ENCODE measurements at places on chromosomes 6 and 20.
A peak's percentile ranks its signal among the peaks of the same experiment; 100 is the strongest.

- no peak for DNase-seq
Observed at GRCh38 chr6:33189625-33190448, 2.4 kb downstream of the COL11A2 start.

GRCh38 chr6:83600459-83600858, 88.1 kb downstream of the PRSS35 start:
- DNase-seq, result no peak

GRCh38 chr20:45782890-45783289, 8.8 kb downstream of the WFDC3 start:
- no peak for DNase-seq

DNA sequence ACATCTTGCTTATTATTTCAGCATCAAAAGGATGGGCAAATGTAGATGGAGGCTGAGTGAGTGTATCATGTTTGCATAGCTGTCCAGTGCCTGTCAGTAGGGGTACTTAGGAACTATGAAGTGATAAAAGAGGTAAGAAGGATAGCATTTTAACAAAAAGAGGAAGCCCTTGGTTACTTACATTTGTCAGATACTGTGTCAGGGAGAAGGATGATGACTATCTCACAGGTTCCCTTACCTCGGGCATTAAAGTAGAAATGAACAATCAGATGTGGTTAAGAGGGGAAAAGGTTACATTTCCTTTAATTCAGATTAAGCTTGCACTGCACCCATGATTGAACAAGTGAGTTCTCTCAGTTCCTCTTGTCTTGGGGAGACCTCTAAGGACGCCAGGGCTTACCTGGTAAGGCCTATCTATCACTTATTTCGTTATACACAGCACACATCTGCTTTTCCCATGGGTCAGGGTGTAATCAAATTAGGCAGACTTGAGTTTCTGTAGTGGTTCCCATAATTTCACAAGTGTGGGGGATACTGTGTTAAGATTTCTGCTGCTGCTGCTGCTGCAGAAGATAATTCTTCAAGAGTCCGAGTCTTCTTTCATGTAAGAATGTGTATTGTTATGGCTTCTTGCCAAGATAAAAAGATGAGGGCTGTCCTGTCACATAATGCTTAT, 4.5 kb downstream of the FOXO3 start:
- no peak for DNase-seq

GRCh38 chr20:7981374-7981773, 38.2 kb downstream of the TMX4 start:
- DNase-seq, result no peak

DNA sequence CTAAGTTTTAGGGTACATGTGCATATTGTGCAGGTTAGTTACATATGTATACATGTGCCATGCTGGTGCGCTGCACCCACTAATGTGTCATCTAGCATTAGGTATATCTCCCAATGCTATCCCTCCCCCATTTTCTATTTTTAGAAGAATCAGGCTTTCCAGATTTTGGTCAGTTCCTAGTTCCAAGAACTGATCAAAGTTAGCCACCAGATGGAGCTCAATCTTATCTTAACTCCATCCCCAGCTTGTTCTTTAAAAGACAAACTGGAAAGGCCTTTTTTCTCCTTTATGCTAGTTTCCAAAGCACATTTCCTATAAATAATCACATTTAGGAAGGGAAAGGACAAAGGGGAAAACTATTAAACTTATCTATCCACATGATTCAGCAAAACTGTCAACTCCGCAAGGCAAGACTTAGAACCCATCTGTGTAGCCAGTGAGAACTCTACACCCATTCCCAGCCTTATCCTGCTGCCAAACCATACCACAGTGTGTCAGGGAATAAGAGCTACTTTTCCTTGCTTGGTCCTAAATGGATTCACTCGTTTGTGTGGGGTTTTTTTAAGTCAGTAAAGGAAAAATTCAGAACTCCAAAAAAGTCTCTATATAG, 22.8 kb upstream of the KHDC1 start:
- DNase-seq, result no peak

- peak; percentile 44 for DNase-seq
Observed at GRCh38 chr20:37356961-37357371, 11.0 kb downstream of the SRC start.

DNA sequence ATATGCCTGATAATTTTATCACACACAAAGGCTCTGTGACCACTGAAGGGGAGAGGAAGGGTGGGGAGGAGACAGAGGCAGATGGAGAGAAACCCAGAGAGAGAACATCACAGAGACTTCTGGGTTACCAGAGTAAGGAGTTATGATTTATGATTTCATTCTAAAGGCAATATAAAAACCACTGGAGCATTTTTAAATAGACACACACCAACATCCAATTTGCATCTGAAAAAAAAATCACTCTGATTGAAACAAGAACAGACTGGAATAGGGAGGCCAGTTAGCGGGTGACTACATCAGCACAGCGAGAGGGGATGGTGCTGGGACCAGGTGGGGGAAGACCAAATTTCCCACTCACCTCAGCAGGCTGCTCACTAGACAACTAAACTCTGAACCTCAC, 104.8 kb downstream of the AGPAT4 start:
- DNase-seq, result no peak

GRCh38 chr20:17904027-17904426, 64.6 kb downstream of the SNX5 start:
- DNase-seq, result no peak

DNA sequence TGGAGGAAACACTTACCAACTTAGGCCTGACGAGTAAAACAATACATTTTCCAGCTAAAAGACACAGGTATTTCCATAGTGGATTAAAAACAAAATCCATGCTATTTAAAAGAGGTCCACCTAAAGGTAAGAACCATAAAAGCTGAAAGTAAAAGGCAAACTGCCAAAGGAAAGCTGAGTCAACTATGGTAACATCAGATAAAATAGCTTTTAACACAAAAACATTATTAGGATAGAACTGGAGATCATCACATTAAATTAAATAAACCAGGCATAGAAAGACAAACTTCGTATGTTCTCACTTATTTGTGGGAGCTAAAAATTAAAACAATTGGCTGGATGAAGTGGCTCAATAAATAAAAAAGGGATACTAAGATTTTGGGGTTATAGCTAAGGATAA, 166.8 kb upstream of the SLC22A16 start:
- DNase-seq, result no peak

GRCh38 chr6:96898241-96898851, 655 bp upstream of the NDUFAF4 start:
- no peak for DNase-seq

- no peak for DNase-seq
Observed at GRCh38 chr6:106874481-106874880, 100.0 kb downstream of the CD24 start.

DNA sequence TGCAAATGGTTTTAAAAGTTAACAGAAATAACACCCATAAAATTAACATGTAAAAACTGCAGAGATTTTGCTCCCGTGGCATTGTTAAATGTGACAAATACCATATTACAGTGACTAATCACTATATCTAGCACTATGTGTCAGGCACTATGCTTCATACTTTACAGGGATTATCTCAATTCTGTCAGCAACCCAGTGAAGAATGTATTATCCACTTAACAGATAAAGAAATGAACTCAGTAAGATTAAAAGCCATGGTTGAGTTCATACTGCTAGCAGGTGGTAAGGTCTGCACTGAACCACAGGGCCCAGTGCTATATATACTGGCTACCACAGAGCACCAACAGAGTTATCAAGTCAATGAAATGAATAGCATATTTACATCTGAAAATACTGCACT, 65.4 kb downstream of the RWDD2A start:
- DNase-seq, result no peak

DNA sequence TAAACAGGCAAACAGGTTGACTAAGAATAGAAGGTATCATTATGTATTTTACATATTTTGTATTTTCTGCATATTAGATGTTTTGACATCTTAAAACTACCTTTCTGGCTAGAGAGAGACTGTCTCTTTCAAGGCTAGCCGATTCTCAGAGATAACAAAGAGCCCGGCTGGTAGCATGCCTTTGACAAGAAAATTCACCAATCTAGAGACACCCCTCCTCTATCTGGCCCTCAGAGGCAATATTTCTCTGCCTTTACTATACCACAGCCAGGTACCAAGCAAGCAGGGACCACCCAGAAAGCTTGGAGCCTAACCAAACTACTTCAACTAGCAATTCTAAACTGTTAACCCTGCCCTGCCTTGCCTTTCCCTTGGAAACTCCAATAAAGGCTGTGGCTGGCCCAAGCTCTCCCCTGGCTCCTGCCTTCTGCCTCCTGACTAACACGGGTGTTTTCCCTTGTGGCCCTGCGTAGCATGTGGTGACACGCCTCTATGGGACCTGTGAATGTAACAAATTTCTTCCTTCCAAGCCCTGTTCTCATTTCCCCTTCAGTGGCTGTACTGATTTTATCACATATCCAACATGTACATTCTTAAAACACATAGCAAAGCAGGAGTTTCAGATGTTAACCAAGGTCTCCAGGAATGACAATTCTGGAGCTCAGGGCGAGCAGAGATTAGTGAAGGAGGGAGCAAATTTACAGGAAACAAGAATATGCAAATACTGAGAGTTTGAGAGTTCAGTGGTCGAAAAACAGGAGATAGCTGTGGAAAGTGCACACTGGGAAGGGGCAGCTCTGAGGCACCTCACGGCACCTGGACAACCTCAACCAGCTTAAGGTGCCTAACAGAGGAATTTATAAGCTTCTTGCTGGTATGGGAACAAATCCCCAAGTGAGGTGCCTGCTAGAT, 120.8 kb downstream of the BACH2 start:
- DNase-seq, result no peak

- no peak for DNase-seq
Observed at GRCh38 chr6:162409741-162410691, 317.6 kb downstream of the PRKN start.

DNA sequence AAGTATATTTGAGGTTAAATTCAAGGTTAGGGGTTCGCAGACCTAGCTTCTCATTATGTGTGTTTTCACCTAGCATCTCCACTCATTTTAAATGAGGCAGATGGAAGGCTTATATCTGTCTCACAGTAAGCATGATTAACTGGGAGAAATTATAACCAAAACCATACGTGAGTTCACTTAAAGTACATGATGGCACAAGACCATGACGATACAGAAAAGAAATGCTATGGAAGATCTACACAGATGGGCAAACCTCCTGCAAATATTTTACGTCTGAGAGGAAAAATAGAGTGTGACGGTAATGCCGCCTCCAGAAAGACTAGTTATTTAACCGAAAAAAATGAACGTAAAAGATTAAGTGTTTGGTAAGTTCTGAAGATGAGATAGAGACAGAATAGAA, 337.8 kb downstream of the FARS2 start:
- no peak for DNase-seq

DNA sequence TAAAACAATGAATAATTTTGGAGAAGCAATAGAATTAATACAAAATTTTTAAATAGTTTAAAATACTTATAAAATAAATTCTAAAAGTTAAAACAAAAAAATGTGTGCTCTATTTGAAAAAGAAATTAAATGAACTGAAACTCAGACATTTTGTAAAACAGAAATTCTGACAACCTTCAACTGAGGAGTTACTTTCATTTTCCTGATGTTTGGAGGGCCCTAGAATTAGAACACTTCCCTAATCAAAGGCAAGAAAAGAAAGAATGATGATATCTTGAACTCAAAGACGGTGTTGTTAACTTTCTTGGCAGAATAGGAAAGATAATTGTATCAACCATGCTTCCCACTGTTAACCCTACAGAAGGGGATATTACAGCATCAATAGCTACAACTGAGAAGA, 27.9 kb downstream of the SNX14 start:
- DNase-seq, result no peak

GRCh38 chr6:133097208-133097607, 143.9 kb upstream of the EYA4 start:
- no peak for DNase-seq

GRCh38 chr6:108742041-108742440, 106.2 kb upstream of the ARMC2 start:
- DNase-seq, result no peak

DNA sequence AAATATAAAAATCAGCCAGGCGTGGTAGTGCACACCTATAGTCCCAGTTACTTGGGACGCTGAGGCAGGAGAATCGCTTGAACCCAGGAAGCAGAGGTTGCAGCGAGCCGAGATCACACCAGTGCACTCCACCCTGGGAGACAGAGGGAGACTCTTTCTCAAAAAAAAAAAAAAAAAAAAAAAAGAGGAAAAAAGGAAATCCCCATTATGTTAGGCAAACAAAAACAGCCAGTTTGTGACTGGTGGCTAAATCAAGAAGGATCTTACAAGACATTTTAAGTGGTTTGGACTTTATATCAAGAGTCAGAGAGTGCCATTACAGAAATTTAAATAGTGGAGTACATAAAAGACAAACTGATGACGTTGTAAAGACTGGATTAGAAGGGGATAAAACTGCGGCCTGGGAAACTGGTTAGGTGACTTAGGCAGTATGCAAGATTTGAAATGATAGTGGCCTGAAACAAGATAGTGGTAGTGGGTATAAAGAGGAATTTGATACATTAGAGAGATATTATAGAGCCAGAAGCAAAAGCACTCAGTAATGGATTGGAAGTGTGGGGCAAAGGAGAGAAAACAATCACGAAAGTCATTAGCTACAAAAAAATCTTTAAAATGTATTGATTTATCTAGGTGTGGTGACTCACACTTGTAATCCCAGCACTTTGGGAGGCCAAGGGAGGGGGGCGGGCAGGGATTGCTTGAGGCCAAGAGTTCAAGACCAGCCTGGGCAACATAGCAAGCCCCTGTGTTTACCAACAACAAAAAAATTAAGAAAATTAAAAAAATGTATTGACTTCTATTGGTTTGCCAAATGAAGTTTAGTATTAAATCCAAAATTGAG, 1.7 kb upstream of the MYO6 start:
- DNase-seq, result peak; percentile 15

- DNase-seq, result no peak
Observed at GRCh38 chr20:44644667-44645131, 6.8 kb downstream of the ADA start.

- DNase-seq, result no peak
Observed at GRCh38 chr6:138520463-138520862, 21.2 kb upstream of the NHSL1 start.

GRCh38 chr6:92181347-92181746, 1238.0 kb downstream of the EPHA7 start:
- no peak for DNase-seq

DNA sequence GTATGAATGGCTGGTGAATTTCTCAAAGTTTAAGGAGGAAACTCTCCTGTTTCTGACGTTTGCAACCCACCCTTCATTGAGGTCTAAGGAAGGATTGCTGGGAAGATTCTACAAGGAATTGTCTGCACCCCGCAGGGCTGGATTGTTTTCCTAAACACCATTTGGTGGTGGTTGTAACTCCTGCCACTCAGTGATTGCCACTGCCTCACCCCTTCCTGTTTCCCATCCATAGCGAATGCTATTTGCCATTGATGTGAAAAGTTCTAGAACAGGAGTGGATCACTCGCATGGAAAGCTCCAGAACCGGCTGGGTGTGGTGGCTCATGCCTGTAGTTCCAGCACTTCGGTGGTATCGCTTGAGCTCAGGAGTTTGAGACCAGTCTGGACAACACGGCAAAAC, 8.7 kb upstream of the DSP start:
- DNase-seq, result no peak

DNA sequence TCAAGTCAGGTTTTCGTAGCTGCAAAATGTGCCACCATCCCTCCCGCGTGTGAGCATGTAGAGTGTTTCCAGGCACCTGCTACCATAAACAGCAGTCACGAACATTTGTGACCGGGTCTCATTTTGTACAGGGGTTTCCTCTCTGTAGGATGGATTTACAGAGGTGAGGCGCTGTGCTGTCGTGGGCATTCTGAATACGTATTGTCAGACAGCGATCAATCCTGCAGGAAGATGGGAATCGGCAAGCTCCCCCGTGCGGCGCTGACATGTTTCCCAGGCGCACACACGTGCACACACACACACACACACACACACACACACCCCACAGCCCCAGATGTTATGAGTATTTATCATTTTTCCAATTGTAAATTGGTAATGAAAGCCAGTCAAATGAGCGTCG, 15.8 kb downstream of the ANKRD60 start:
- DNase-seq, result no peak

Data from Caco-2 (cell line).